Mesendoderm (in vitro differentiated cells): ENCODE measurements at places on chromosomes 16 and 17.

DNA sequence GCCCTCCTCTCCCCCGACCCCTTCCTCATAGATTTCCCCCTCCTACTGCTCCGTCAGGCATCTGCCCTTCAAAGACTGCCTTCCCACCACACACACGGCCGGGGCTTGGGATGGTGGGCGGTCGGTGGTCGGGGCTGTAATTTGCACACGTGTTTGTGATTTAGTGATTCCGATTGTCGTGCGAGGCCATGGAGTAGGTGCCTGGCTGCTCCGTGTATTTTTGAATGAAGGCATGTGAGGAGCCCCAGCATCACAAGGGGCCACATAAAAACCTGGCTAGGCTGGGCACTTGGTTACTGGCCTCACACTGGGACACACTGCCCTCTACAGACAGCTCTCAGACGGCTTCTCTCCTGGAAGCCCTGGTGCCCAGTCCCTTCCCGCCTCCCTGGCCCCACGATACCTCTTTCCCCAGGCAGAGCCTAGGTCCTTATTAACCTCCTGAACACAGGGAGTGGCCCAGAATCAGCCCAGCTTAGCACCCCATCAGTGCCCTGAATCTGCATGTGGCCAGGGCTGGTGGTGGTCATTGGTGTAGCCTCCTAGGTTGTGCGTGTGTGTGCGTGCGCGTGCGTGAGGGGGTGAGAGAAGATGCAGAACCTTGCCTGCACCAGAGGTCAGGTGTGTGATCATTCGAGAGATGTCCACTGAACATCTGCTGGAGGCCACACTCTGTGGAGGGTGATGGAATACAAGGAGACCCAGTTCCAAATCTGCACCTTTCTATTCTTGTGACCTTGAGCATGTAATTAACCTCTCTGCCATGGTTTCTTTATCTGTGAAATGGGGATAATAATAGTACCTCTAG is 1.3 kb upstream of the SOCS1 start:
- no peak overlapping the region for H3K27ac ChIP-seq
- H3K4me1 ChIP-seq = peaks cover 3% of the 10 kb centered on the region
- peaks cover 9% of the 10 kb centered on the region for H3K36me3 ChIP-seq
- no peaks in the 10 kb centered on the region for H3K27me3 ChIP-seq

DNA sequence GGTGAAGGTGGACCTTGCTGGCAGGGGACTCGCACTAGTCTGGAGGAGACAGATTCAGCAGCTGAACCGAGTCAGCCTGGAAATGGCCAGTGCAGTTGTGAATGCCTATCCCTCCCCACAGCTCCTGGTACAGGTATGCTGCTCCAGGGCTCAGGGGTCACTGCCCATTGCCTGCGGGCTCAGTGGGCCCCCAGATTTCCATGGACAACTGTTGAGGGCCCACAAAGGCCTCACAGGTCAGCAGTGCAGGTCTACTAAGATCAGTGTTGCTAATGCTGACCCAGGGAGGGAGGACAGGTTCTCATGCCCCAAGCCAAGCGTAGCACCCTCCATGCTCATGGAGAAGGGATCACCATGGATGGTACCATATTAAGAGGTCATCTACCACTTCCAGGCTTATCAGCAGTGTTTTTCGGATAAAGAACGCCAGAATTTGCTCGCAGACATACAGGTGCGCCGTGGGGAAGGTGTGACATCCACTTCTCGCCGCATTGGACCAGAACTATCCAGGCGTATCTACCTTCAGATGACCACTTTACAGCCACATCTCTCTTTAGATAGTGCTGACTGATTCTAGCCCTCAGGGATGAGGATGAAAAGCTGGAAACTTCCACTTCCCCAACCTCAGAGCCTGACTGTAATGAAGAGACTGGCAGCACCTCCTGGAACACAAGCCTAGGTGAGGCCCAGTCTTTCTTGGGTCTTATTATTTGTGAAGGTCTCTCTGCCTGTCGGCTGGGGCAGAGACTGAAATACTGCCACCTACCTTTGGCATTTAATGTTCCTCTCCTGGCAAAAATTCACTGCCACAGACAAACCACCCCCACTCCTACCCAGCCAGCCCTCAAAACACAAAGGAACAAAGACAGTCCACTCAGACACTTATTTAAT is 7.6 kb downstream of the EME1 start:
- DNase-seq = peak; percentile 20
- H3K4me1 ChIP-seq = no peaks in the 10 kb centered on the region
- no peaks in the 10 kb centered on the region for H3K27me3 ChIP-seq
- no peak overlapping the region for H3K27ac ChIP-seq
- no peak overlapping the region for H3K4me3 ChIP-seq

- DNase-seq = no peak
- H3K36me3 ChIP-seq = no peaks in the 10 kb centered on the region
- peaks cover 50% of the 10 kb centered on the region for H3K4me1 ChIP-seq
- H3K27ac ChIP-seq = no peak overlapping the region
Measured at GRCh38 chr17:76442341-76443338, 10.3 kb downstream of the UBE2O start.

DNA sequence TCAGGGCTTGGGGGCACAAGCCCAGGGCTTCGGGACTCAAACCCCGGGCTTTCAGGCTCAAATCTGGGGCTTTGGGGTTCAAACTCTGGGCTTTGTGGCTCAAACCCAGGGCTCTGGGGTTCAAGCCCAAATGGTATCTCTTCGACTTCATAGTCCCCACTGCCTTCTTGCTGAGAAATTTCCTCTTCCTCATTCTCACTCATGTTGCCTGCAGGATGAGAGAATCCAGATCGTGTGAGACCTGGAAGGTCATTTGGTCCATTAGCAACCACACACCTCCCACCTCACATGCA is 576 bp downstream of the ZNF768 start:
- H3K4me1 ChIP-seq = peaks cover 8% of the 10 kb centered on the region
- no peak for DNase-seq
- H3K27me3 ChIP-seq = no peaks in the 10 kb centered on the region
- H3K4me3 ChIP-seq = peak overlapping the region; percentile 79
- H3K36me3 ChIP-seq = peaks cover 3% of the 10 kb centered on the region

DNA sequence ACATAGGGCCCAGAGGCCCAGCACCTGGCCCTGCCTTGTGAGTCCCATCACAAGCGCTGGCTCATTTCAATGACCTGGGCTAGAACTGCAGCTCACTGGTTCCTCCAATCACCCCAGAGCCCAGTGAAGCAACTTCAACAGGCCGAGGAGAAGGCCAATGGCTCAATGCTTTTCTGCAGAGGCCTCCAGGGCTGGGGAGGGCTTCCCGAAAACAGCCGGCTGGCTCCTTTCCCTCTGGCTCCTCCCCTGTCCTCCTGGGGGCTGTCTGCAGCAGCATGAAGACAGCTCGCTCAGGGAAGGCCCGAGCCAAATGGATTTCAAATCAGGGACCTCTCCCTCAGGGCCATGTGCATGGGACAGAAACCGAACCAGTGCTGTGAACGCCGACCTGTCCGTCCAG is 121.6 kb downstream of the ZNF423 start:
- H3K4me3 ChIP-seq = no peak overlapping the region
- H3K36me3 ChIP-seq = peaks cover 2% of the 10 kb centered on the region
- peak; percentile 30 for DNase-seq

DNA sequence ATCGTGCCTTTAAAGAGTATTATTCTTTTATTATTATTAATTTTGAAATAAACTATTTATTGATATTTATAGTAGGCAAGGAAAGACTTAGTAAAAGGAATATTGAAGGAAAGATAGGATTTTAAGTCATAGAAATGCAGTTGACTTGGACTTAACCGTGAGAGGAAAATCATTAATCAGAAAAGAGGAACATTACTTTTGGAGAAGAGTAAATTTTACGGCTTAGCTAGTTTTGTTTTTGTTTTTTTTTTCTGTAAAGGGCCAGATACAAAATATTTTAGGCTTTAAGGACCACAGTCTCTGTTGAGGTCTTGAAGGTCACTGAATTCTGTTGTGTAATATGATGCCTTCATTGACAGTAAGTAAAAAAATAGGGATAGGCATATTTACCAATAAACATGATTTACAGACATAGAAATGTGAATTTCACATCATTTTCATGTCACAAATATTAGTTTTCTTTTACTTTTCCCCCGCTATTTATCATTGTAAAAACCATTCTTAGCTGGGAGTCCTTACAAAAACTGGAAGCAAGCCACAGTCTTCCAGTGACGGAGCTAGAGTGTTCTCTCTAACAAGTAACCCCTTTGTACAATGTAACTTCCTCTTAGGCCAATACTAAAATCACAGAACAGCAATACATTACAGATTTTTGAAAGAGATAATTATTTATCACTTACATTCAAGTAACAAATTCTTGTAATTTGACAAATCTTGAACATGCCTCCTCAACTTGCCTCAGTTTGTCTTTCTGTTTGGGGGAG is 2.3 kb upstream of the KCNJ16 start:
- no peak overlapping the region for H3K27ac ChIP-seq
- H3K4me3 ChIP-seq = no peak overlapping the region
- no peaks in the 10 kb centered on the region for H3K27me3 ChIP-seq

DNA sequence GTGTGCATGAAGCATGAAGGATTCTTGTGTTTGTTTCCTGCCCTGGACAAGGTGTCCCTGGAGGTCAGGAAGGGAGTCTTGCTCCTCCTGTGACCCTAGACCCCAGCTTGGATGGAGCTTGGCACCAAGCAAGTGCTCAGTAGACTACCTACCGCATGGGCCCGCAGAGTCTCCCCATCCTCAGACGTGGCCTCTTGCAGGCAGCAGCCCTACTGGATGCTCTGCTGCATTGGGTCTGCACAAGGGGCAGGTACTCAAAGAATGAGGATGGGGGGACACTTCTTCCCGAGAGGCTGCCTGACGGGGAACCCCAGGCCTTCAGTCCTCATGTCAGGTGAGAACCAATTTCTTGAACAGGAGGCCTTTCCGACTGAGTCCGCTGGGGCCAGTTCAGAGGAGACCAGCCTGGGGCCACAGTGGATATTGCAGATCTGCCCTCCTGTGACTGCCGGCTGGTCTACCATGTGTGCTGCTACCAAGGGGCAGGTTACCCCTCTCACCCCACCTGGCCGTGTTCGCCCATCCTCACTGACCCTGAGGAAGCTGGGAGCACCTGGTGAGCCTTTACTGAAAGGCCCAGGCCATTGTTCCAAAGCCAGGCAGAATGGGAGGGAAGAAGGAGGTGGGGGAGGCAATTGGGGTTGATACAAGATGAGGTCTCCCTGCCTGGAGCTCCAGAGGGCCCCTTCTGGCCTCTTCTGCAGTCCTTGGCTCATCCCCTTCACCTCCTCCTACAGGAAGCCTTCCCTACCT is 206.3 kb downstream of the RAB11FIP4 start:
- DNase-seq = no peak
- no peaks in the 10 kb centered on the region for H3K36me3 ChIP-seq
- H3K4me3 ChIP-seq = no peak overlapping the region

GRCh38 chr17:80432961-80433550 is 18.1 kb downstream of the ENDOV start:
- H3K36me3 ChIP-seq = no peaks in the 10 kb centered on the region
- no peak overlapping the region for H3K27ac ChIP-seq
- H3K27me3 ChIP-seq = no peaks in the 10 kb centered on the region
- no peak for DNase-seq
- H3K4me1 ChIP-seq = no peaks in the 10 kb centered on the region

DNA sequence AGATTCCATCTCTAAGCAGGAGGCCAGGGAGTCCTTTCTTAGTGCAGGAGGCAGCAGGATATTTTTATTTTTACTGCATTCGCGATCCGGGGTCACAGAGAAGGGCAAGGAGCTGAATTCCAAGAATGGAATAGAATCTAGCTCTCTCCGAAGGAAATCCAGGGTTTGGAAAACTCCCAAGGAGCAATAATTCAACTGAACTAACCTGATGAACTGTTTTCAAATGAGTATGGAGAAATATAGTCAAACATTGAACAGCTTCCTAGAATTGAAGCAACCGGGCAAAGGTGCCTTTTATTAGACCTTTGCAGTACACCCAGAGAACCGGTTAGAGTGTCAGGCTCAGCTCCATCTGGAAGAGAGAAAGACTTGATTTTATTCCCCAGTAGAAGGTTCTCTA is 120.7 kb upstream of the MAF start:
- DNase-seq = no peak
- peaks cover 3% of the 10 kb centered on the region for H3K4me1 ChIP-seq
- no peak overlapping the region for H3K27ac ChIP-seq
- no peak overlapping the region for H3K4me3 ChIP-seq
- no peaks in the 10 kb centered on the region for H3K27me3 ChIP-seq
- H3K36me3 ChIP-seq = no peaks in the 10 kb centered on the region

- H3K4me3 ChIP-seq = peak overlapping the region; percentile 73
- peaks cover 8% of the 10 kb centered on the region for H3K4me1 ChIP-seq
- peak overlapping the region; percentile 86 for H3K27ac ChIP-seq
Measured at GRCh38 chr16:71883168-71883848, 674 bp downstream of the ZNF821 start.

DNA sequence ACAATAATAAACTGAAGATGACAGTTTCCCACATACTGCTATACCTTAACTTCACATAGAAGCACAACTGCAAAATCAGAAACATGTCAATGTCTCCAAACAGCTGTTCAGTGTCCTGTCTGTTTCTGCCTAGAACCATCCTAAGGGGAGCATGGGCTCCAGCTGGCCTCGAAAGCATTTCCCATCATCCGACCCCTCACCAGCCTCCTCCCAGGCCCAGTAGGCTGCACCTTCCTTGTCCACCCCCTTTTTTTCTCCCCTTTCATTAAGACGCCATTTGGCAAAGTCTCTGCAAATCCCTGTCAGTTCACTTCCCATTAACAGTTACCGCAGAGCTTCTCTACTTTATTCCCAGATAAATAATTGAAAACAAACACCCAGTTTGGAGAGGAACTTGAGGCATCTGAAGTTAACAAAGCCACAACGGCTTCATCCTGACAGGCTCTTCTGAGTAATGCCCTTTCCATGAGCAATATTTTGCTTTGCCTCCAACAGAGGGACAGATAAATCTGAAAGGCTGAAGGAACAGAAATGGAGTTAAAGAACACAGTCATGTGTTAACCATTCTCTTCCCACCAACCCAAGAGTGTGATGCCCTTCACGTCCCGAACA is 65.3 kb downstream of the SLC39A11 start:
- H3K36me3 ChIP-seq = no peaks in the 10 kb centered on the region
- no peak for DNase-seq
- no peak overlapping the region for H3K27ac ChIP-seq
- no peaks in the 10 kb centered on the region for H3K4me1 ChIP-seq
- no peak overlapping the region for H3K4me3 ChIP-seq

- no peaks in the 10 kb centered on the region for H3K36me3 ChIP-seq
- H3K27me3 ChIP-seq = no peaks in the 10 kb centered on the region
- no peak overlapping the region for H3K27ac ChIP-seq
- H3K4me1 ChIP-seq = no peaks in the 10 kb centered on the region
Measured at GRCh38 chr16:84379709-84380362, 11.5 kb downstream of the ATP2C2 start.

DNA sequence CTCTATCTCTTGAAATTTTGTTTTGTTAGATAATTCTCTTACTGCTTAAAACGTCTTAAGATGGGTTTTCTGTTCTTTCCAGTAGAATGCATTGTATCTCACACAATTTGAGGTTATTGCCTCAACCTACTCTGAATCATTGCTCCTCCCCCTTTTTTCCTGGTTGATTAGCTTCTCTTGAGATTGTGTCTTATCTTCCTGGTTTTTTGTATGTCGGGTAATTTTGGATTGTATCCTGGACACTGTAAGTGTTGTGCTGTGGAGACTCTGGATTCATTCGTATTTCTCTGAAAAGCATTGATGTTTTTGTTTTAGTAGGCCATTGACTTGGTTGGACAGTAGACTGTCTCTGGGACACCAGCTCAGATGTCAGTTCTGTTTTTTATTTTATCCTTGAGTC is 26.1 kb downstream of the PRKCB start:
- H3K27me3 ChIP-seq = peaks cover 28% of the 10 kb centered on the region
- H3K4me1 ChIP-seq = peaks cover 2% of the 10 kb centered on the region
- H3K27ac ChIP-seq = no peak overlapping the region

GRCh38 chr17:81057079-81057730 is 22.3 kb downstream of the BAIAP2 start:
- H3K36me3 ChIP-seq = no peaks in the 10 kb centered on the region
- H3K27me3 ChIP-seq = no peaks in the 10 kb centered on the region
- no peak overlapping the region for H3K4me3 ChIP-seq
- peaks cover 4% of the 10 kb centered on the region for H3K4me1 ChIP-seq
- no peak overlapping the region for H3K27ac ChIP-seq
